ENCODE measurements at places on chromosomes 3 and 15. TPM values are rescaled to one million over a fixed set of nuclear protein-coding genes. Genes with fewer than 3 reads are reported as not detected.

- H3K36me3 ChIP-seq: no peaks in the 10 kb centered on the region
- H3K4me3 ChIP-seq: no peak overlapping the region
- H3K27ac ChIP-seq: no peak overlapping the region
These were observed 7.1 kb downstream of the EFCAB12 start for GRCh38 chr3:129421236-129421883.

- peaks cover 11% of the 10 kb centered on the region for H3K4me1 ChIP-seq
- no peaks in the 10 kb centered on the region for H3K36me3 ChIP-seq
- no peak overlapping the region for H3K27ac ChIP-seq
- DNase-seq: no peak
These were observed 53.1 kb downstream of the PAK2 start for GRCh38 chr3:196792771-196793170.

DNA sequence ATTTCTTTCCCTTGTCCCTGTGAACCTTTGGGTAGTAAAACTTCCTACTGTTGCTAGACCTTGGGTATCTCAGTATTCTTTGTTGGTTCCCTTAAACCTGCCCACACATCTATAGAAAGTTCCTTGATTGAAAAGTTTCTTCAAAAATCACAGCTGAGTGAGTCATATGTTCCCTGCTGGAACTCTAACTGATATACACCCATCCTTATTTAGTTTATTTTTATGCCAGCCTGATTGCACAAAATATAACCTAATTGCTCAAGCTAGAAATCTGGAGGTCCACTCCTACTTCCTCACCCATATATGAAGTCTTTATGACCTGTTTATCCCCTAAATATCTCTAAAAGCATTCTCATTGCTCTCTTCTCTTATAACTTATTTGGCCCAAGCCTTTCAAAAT lies 13.7 kb upstream of the GJD2 start:
- no peaks in the 10 kb centered on the region for H3K27me3 ChIP-seq
- DNase-seq: no peak
- H3K27ac ChIP-seq: no peak overlapping the region

DNA sequence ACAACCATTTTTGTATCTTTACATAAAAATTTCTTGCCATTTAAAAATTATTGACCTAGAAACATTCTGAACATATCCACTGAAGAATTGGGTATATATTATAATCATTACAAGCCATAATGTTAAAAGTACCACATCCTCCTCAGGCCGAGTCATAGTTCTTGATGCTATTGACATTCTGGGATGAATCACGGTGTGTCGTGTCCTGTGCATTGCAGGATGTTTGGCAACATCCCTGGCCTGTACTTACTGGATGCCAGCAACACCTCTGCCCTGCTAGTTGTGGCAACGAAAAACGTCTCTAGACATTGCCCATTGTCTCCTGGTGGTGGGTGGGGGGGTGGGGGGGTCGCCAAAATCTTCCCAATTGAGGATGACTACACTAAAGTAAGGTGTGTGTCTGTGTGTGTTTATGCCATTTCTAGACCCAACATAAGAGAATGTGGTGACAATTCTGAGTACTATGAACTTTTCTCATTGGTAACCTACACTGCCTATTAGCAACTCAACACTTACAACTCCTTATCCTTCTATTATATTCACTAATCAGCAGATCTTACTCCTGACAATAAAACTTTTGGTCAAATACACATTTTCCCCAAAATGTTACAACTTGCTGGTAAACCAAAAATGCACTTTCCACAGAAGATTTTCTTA lies 471.6 kb downstream of the FOXP1 start:
- H3K4me1 ChIP-seq: no peaks in the 10 kb centered on the region
- no peaks in the 10 kb centered on the region for H3K27me3 ChIP-seq
- no peak overlapping the region for H3K4me3 ChIP-seq
- H3K36me3 ChIP-seq: peaks cover 10% of the 10 kb centered on the region

SEMA6D gene
- total RNA-seq: 12.2 TPM

CRABP1 gene
- total RNA-seq: not detected

DNAH12 gene
- not detected for total RNA-seq

FOXB1 gene
- total RNA-seq: not detected

NR2E3 gene
- total RNA-seq: not detected
